ENCODE measurements at places on chromosomes 6 and 20.

- no peak for DNase-seq
Observed at GRCh38 chr6:152300517-152300916, 336.6 kb downstream of the SYNE1 start.

GRCh38 chr6:50714487-50715379 is 1.4 kb downstream of the TFAP2D start:
- no peak for DNase-seq

DNA sequence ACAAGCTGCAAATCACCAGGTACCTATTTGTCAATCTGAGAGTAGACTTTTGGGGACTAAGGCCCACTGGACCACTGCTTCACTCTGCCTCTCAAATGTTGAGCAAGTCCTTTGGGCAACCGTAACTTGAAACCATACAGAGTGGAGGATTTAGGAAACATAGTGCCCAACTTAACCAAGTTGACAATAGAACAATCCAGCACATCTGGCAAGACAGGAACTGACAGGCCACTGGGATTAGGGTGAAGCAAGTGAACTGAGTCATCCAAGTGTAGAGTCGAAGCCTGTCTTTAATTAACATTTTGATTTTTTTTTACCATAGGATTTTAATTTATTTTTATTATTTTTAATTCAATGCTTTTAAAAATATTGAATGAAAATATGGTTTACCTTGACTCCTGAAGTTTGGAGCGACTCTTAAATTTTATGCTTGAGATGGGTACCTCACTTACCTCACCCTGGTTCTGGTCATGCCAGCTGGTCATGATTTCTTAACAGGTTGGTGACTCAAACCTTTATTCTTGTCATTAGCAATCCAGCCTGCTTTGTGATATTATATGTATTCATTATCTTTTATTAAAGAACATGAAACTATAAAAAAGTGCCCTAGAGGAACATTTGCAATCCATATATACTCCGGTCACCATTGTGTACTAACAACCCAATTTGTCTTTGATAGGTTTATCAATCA is 312.1 kb upstream of the DEFB112 start:
- no peak for DNase-seq

- DNase-seq = no peak
Observed at GRCh38 chr20:32476684-32477593, 108.2 kb downstream of the NOL4L start.

DNA sequence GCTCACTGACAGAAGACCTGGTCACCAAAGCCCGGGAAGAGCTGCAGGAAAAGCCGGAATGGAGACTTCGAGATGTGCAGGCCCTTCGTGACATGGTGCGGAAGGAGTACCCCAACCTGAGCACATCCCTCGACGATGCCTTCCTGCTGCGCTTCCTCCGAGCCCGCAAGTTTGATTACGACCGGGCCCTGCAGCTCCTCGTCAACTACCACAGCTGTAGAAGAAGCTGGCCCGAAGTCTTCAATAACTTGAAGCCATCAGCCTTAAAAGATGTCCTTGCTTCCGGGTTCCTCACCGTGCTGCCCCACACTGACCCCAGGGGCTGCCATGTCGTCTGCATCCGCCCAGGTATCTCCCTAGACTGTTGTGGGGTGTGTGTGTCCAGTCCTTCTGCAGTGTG is 4.4 kb downstream of the TTPAL start:
- no peak for DNase-seq

DNA sequence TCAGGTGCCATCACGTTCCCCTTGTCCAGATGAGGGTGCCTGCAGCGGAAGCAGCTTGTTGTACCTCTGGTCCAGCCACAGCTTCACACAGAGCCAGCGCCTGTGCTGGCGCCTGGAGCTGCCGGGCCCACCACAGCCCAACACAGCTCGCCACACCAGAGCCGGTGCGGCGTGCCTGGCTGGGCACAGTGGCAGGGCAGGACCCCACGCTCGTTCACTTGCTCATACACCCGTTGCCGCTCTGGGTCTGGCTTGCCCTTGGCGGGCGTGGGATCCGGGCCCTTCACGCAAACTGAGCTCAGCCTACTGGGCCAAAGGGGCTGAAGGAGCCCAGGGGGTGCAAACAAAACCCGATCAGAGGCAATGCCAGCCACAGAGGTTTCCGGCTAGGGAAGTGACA is 492.5 kb upstream of the MANEA start:
- DNase-seq = no peak

DNA sequence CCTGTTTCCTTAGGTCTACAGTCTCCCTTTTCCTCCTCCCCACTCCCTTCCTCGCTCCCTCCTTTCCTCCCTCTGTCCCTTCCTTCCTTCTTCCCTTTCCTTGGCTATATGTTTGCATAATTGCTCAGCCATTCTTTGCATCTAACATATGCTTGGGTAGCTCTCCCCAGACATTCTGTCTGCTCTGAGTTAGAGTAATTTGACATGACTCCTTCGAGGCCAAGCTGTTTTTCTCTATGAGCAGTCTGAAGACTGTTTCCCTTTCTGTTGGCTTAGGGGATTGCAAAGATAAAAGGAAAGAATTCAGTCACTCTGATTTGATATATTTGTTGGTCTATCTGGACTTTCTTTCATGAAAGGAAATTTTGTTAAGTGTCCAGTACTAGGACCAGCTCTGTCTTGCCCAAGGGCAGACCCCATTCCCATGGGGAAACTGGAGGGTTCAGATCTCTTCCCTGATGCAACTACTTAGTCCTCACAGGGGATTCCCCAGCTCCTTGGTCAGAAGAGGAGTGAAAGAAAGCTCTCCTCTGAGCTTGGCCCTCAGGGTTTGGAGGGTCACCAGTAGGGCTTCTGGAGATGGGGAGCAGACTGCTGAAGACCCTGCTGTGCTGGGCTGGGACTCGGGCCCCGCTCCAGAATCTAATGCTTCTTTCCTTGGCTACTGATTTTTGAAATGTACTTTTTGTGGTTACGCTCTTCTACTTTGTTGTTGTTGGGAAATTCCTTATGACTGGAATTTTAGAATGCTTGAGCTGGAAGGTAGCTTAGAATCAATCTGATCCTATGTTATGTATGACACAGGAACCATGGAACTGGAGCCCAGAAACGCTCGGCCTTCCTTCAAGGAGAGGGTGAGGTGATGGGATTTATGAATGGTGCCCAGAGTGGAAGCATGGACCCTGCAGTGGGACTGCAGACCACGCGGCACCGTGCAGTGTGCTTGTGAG is 63.7 kb upstream of the SLC22A23 start:
- DNase-seq = no peak

- DNase-seq = no peak
Observed at GRCh38 chr6:169638915-169639314, 62.9 kb downstream of the WDR27 start.

DNA sequence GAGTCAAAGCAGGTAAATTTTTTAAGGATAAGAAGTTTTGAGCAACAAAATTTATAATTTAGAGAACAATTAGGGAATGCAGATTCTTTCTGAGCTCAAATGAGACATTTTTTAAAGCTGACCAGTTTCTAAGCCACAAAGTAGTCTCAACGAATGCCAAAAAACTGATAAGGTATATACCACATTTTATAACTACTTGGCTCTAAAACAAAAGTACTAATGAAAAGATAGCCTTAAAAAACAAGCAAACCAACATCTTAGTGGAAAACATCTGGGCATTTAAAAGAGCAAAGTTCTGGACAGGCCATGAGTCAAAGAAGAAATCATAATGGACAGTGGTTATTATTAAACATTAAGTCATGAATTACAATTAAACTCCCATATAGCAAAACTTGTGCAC is 23.2 kb upstream of the RNF146 start:
- DNase-seq = no peak

DNA sequence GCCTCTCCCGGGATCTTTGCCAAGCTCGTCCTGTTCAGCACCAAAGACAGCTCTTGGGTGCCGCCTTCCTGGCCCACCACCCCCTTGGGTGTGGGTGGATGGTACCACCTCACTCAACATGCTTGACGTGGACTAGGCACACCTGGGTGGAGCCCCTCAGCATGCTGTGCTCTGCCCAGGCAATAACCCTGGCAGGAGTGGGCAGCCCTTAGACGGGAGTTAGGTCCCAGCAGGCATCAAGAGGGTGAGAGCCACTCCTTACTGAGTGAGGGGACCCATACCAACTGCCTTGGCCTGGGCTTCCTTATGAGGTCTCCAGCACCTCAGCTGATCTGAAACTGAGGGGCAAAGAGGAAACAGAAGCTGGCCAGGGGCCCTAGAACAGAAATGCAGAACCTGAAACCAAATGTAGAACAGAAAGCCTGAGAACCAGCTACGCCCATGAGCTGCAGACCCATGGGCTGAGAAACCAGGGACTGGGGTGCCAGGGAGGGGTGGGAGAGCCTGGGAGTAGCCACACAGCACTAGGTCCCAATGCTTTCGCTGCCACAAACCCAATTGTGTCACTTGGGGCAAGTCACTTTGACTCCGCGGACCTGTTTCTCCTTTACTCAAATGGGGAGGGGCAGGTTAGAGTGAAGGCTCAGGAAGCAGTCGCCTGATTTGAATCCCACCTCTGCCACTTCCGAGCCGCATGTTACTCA is 2.0 kb downstream of the FGD2 start:
- DNase-seq = no peak

DNA sequence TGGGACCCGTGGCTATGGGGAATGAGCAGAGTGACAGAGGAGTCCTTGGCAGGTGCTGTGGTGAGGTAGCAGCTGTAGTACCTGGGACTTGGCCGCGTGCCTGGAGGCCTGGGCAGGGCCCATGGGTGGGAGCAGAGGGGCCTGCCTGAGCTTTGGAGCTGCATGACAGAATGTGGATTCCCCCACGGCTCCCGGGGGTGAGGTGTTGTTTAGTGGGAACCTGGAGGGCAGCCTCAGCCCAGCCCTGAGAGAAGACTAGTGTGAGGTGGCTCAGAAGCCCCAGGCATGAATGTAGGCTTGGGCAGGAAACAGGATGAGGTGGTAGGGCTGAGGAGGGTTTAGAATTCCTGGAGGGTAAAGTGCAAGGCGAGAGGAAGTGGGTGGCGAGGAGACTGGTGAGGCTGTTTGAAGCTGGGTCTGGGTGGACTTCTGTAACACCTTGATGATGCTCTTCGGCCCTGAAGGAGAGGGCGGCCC is 86.5 kb upstream of the SCP2D1 start:
- no peak for DNase-seq

DNA sequence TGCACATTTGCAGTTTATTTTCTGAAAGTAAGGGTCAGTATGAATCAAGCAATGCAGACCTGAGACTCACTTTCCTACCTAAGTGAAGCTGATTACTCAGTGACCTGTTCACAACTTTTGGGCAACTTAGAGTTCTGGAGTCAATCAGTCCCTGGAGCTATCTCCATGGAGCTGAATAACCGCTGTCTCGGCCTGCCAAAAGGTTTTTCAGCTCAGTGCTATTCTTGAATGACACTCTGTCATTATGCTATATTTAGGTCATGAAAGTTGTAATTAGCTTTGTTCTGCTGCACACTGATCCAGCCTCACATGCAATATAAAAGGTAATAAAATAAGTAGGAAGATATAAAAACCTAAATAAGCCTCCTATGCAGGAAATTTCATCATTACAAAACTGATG is 356.0 kb downstream of the BMP2 start:
- no peak for DNase-seq

DNA sequence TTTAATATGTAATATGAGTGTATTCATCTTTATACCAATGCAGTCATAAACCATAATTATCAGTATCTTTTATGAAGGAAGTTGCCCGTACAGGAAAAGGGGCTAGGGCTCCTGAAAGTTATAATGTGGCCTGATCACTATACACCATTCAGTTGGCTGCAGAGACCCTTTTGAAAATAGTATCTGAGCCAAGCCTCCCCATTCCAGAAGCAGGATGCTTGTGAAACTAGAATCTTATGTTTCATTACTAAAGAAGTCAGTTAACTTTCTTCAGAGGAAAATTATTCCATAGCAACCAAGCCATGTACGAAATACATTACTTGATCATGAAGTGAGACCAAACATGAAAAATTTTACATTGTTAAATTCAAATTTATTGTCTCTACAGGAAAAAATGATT is 251.5 kb upstream of the TCF21 start:
- DNase-seq = no peak

GRCh38 chr20:39941245-39941644 is 747.8 kb downstream of the MAFB start:
- DNase-seq = no peak

- DNase-seq = peak; percentile 79
Observed at GRCh38 chr20:29497261-29497671, 1760.2 kb upstream of the DEFB115 start.
